CMK (cell line): ENCODE measurements at places on chromosomes 13 and 19.
A peak's percentile ranks its signal among the peaks of the same experiment; 100 is the strongest.

DNA sequence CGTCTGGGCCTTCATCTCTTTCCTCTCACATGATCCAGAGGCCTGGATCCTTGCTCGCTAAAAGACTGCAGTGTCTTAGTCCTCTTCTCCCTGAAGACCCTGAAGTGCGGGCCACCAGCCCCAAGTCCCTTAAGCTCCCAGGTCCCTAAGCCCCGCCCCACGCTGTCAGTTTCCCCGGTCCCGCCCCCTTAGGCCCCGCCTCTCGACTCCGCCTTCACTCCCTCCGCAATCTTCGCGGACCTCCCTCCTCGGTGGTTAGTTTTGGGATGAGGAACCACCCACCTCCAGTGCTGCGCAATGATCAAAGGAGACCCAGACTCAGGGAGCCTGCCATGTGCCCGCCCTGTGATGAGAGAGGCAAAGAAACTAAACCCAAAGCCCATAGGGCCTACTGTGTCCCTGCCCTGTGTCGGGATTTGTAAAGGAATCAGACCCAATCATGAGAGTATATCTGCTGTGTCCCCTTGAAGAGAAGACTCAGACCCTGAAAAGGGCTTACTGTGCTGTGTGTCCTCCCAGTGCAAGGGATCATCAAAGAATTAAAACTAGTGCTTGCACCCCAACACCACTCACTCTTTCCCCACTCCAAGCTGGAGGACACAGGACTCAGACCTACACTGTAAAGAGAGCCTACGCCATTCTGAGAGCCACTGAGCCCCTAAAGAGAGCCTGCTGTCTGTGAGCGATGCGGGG is 3.0 kb upstream of the COX6B1 start:
- peak; percentile 78 for DNase-seq

GRCh38 chr19:35407619-35408018 is 36.8 kb downstream of the GPR42 start:
- no peak for DNase-seq

DNA sequence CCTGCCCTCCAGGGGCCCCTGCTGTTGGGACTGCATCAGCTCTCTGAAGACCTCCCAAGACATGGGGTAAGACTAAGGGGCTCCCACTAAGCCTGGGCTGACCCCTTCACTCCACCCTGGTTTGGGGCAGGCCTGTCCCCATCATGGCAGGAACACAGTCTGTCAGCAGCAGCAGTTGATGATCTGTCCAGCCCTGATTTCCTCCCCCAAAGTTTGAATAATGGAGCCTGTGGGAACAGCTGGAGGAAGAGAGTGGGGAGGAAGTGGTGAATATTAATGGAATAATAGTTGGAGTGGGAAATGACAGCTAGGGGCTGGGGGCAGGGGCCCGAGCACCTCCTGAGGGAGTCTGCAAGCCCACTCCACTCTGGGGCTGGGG is 1.3 kb upstream of the B3GNT8 start:
- no peak for DNase-seq

DNA sequence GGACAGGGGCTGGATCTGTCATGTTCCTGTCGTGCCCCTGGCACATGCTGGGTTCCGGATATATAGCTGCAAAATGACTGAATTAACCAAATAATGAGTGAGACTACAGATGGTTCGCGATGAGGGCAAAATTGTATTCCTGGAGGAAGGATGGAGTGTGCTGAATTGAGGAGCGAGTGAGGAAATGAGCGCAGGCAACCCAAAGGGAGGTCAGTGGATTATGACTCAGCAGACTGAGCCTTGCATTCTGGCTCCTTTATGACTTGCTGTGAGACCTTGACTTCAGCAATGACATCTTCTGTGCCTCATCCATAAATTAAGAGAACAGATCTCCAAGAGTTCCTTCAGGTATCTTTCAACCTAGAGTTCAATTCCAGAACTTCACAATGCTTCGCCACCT is 115.0 kb upstream of the CLDN10 start:
- DNase-seq, result no peak

DNA sequence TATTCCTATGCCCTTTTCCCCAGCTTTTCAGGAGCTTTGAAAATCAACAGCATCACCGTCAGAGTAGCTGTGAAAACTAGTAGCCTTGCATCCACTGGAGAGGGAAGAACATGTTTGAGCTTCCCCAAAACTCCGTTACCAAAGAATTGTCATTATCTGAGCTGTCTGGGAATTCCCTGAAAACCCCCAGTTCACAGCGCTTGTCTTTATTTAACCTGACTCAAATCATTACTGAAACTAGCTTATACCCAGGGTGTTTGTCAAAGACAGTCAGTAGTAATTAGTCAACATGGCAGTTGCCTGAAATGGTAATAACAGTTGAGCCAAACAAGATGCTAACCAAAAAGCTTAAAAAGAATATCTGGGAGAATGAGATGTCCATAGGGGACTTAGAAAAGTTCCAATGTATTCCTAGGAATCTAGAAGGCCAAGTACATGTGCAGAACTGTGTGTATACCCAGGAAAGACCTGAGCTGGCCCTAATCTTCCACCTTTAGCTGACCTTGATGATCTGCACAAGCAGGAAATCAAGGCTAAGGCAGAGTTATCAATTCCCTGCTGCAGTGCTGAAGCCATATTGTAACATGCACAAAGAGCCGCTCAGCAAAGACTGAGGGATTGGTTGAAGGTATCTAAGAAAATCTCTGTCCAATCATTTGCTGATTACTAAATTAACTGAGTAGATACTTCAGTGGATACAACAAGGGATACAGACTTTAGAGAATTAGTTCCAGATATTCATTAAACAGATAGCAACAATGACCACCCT is 130.8 kb downstream of the KL start:
- DNase-seq, result no peak

DNA sequence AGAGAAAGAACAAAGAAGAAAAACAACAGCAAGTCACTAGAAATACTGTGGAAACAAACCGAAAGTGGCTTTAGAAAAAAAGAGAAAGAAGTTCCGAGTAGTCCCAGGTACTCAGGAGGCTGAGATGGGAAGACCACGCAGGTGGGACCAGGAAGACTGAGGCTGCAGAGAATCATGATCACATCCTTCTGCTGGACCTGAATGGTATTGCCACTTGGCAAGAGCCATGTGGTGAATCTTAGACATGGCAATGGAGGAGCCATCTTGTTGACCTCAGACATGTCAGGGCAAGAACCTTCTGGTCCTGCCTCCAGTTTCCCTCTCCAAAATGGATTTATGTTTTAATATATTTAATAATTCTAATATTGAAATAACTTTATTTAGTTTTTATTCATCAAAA is 37.4 kb upstream of the ZNF724 start:
- no peak for DNase-seq

- DNase-seq, result no peak
Measured at GRCh38 chr13:112854321-112854720, 114.7 kb upstream of the MCF2L start.
